SK-MEL-5 (cell line): ENCODE measurements at places on chromosomes 7 and 10.

- no peak for DNase-seq
These were observed 328.7 kb downstream of the PAXIP1 start for GRCh38 chr7:154674191-154674590.

GRCh38 chr7:28570970-28571288 is 158.6 kb downstream of the CREB5 start:
- no peak for DNase-seq

GRCh38 chr10:96468845-96469244 is 44.9 kb downstream of the TLL2 start:
- DNase-seq, result no peak

DNA sequence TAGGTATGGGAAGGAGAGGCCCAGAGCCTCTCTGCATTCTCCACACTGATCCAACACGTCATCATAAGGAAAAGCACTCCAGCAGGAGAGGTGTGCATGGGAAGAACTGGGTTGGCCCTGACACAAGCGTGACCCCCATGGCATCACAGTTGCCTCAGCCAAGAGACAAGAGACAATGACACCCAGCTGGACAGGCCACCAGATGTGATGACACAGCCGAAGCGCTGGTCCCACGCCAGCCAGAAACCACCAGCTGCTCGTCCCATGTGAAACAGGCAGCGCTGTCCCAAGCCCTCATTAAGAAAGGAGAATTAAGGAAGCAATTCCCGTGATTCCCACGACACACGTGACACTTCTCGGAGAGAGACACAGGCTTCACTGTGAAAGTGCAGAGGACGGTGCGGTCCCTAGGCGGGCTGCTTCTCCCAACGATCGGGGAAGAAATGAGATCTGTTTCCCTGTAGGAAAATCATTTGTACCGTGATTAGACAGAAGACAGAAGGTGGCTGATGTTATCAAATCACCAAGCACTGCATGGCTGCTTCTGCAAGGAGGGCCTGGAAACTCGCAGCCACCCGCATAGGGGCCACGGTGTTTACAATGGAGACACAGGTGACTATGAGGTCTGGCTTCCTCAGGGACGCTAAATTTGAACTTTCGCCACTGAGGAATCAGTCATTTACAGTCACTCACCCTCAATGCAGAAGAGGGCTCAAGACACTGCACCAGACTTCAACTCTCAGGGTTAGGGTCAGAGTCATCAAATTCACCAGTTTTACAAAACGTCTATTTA is 74.5 kb downstream of the DIP2C start:
- DNase-seq, result no peak

DNA sequence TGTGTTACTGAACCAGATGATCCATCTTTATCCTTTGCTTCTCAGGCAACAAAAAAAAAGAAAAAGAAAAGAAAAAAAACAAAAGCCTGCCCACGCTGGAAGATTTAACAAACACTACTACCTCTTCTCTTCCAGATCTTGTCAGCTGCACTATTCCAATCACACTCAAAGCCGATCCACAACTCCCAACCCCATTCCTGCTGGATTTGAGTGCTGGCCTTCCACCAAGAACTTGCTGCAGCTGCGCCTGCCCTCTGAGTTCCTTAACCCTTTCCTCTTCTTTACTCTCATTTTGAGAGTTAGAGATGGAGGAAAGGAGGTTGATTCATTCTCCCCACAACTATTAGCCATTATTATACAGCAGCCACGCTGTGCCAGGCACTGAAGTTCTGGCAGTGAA is 16.0 kb upstream of the ITGA8 start:
- no peak for DNase-seq

DNA sequence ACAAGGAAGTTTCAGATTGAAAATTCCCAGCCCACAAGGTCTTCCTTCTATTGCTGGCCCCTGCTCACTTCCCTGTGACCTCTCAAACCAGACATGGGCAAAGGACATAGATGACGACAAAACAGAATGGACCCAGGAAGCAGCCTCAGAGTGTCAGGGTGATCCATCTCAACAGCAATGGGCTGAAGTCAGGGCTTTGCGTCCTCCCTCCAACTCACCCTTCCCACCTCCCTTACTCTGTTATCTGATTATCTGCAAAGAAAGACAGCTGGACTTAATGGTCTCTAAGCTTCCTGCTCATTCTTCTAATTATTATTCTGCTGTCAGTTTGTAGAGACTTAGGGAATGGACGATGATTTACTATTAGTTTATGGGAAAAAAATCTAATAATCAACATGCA is 115.9 kb downstream of the PIP4K2A start:
- DNase-seq, result no peak

GRCh38 chr10:4247379-4247778 is 462.4 kb upstream of the KLF6 start:
- DNase-seq, result no peak

GRCh38 chr10:106360870-106361269 is 803.6 kb downstream of the SORCS1 start:
- peak; percentile 11 for DNase-seq

GRCh38 chr10:21078410-21079329 is 181.6 kb upstream of the NEBL start:
- DNase-seq, result peak; percentile 66

GRCh38 chr10:35379226-35380137 is 43.2 kb downstream of the CCNY start:
- DNase-seq, result no peak

DNA sequence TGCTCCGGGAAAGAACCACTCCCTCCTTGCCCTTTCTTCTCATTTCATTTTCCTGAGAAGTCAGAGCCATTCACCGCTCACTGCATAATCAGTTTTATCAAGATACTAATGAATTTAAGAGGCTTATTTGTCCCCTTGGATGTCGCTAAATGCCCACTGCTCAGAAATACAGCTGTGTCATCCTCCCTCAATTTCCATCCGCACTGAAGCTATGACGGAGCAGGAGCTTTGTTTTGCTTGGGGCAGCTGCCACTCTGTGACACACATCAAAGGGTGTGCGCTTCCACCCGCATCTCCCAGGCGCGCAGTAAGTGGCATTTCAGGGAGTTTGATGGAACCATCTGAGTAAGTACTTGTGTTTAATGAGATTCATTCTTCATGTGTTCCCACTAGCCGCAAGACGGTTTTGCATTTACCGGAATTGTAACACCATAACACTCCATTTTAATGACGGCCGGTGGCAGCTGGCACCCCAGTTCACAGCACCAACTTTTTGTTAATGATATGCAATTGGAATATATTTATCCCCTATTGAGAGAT is 103.8 kb upstream of the PARD3 start:
- no peak for DNase-seq

DNA sequence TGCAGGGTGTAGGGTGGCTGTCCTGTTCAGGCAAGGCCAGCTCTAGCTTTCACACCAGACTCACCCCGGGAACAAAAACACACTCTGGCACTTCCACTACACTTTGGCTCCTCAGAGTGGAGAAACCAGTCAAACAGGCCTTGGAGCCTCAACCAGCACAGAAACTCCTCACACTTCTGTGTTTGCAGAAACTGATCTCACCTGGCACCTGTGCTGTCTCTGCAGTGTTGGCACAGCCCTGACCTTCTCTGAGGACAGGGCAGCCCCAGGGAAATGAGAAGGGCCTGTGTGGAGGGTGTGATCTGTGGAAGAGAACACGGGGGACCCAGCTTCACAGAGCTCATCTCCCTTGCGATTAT is 4.1 kb upstream of the CALML5 start:
- DNase-seq, result no peak

DNA sequence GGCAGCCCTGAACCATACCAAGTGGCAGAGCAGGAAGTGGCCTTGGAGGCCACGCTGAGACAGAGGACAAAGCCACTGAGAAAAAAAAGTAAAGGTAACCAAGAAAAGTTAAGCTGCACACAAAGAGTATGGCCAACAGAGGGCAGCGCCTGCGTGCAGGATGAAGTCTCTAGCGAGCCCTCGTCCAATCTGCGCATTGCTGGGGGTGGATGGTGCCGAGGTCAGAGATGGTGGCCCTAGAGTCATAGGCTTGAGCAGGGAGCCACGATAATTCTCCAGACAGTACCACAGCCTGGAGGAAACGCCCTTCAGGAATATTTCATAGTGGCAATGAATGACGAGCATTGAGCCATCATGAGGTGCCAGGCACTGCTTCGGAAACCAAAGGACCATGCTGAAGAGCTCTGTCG is 9.7 kb downstream of the ATP6V0E2 start:
- peak; percentile 90 for DNase-seq

GRCh38 chr10:131444286-131444685 is 132.8 kb upstream of the TCERG1L start:
- DNase-seq, result no peak

GRCh38 chr7:94182721-94183120 is 178.6 kb upstream of the BET1 start:
- DNase-seq, result peak; percentile 20

GRCh38 chr7:141231018-141231792 is 157.3 kb downstream of the TMEM178B start:
- peak; percentile 78 for DNase-seq

- no peak for DNase-seq
These were observed 1.4 kb downstream of the SCD start for GRCh38 chr10:100348389-100348927.

DNA sequence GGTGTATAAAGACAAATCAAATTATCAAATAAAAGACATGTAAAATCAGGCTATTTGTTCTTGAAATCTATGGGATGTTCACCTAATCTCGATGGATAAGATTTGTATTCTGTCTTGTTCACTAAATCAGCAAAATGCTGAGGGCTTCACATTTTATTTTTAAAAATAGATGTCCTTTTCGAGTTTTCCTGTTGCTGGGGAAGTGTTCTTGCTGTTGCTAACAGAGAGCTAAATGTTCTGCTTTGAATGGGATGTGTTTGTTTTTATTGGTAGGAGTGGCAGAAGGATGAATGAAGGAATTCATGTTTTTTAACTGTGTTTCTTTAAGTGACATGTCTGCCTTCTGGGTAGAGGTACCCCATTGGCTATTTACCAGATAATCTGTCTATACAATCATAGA is 7.3 kb upstream of the SNX13 start:
- peak; percentile 77 for DNase-seq

- no peak for DNase-seq
These were observed 108.7 kb downstream of the TCF7L2 start for GRCh38 chr10:113058523-113059370.

GRCh38 chr7:139231513-139232376 is 708 bp downstream of the UBN2 start:
- DNase-seq, result peak; percentile 27

DNA sequence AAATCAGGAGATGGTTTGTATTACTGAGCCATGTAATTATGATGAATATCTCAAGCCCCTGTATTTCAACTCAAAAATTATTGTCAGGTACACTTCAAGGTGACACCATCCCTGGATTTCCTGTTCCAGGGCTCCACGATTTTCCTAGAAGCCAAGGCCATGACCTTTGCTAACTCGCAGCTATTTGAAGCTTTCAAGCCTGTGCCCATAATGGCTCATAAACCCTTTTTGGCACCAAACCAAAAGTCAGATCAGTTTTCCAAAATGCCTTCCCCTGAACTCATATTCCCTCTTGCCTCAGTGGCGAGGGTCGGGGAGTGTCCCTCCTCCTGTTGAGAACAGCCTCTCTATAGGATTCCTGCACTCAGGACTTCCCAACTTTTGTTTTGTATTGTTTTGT is 70.8 kb downstream of the HIP1 start:
- no peak for DNase-seq

- DNase-seq, result no peak
These were observed 11.6 kb upstream of the FRAT1 start for GRCh38 chr10:97307441-97307840.

DNA sequence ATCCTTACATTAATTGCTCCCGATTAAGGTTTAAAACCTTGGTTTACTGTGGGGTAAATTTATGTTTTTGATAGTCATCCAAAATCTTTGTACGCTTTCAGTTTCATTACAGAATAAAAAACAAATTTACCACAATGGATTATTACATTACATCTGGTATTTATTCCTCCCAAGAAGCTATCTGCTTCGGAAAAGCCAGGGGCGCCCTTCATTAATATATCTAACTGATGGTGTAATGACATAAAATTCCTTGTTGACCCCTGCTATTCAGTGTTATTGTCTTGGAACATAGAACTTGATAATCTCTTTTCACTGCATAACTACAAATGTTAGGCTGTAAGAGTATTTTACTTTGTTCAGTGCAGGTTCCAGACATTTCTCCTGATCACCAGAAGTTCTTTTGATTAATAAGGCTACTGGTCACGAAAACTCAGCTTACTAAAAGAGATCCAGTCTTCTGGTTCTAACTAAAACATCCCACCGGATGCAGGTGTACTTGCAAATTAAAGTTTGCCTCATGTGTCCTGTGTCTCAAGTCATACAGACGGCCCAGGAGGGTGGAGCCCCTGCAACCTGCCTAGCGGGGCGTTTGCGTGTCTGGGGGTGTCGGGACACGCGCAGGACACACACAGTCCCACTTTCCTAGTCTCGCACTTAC is 581 bp upstream of the GLCCI1 start:
- no peak for DNase-seq

DNA sequence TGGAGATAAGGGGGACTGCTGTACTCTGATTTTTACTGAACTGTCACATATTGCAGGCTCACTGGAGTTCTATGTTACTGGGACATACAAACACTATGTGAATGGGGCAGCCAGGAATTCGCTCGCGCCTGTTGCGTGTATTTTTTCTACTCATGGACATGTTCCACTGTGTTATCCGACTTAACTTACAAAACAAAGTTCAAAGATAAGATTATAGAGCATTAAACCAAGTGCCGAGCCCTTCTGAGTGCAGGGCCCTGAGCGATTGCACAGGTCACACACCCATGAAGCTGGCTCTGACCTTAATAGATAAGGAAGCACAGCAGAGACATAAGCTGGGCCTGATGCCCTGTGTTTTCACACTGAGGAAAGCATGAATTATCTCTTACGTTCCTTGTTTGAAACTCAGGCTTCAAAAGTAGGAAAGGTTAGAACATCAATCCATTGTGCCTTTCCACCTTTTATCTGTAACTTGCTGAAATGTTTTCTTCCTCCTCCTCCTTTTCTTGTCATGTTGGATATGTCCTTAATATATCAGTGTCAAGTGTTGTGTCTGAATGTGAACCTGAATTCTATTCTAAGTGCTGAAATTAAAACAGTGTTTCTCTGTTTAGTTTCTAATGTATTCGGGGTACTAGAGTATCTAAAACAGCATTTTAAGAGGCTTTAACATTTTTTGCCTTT is 273.8 kb downstream of the AUTS2 start:
- DNase-seq, result no peak

DNA sequence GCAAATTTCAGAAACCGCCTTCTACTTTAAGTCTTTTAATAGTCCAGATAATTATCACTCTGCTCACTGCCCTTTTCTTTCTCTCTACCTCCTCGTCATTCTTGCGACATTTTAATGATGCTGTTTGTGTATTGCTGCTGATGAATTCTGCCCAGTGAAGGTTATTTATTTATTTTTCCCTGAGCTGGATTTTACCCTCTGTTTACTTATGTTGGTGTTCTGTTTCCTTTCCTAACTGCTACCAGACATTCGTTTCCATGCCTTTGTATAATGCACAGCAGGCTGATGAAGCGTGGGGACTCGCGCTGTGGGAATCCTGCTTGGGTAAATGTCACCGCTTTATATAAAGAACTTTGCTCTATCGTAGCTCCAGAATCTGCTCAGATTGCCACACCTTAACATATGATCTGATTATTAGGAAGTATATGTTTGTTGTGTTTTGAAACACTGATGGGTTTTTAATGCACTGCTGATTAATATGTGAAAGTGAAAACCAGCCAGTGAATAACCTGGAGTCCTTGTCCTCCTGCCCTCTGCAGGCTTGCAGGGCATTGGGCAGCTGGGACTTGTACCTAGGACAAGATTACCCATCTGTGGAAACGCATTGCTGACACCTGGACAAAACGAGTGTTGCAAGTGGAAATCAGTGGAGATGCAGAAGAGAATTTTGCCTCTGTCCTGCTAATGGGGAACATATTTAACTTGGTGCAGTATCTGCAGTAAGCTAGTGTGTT is 291.5 kb downstream of the SDK1 start:
- no peak for DNase-seq

GRCh38 chr7:134916171-134916883 is 70.0 kb upstream of the AGBL3 start:
- no peak for DNase-seq
